ENCODE measurements at places on chromosomes 16 and 17.

- DNase-seq: no peak
These were observed 834 bp downstream of the FLYWCH1 start for GRCh38 chr16:2912330-2913199.

- DNase-seq: no peak
These were observed 6.9 kb downstream of the MYCBPAP start for GRCh38 chr17:50514936-50515702.

- no peak for DNase-seq
These were observed 5.9 kb downstream of the UQCRC2 start for GRCh38 chr16:21959050-21959449.

GRCh38 chr17:30547778-30548573 lies 70.8 kb downstream of the GOSR1 start:
- DNase-seq: no peak

DNA sequence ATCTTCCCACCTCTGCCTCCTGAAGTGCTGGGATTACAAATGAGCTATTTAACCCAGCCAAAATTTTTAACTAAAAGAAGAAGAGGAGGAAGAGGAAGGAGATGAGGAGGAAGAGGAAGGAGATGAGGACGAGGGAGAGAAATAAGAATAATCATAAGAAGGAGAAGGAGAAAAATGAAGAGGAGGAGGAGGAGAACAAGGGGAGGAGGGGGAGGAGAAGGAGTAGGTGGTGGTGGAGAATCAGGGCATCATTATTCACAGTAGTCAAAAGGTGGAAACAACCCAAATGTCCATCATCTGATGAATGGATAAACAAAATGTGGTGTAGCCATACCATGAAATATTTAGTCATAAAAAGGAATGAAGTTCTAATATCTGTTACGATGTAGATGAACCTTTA lies 21.2 kb upstream of the MGAT5B start:
- no peak for DNase-seq

DNA sequence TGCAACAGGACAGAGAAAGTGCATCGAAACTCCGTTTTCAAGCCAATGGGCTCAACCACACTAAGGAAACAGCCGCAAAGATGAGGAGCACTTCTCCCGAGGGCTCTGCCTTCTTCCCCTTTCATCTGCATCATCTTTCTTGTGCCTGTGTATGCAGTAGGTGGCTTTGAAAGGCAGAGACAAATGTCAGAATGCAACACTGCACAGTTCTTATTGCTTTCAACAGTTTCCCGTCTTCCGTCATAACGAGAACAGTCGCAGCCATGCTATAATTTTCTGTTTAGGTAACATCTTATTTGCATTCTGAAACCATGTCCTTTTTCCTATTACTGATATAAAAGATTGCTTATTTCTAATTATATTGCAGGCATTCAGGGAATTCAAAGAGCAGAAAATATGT lies 205.2 kb downstream of the SLC39A11 start:
- DNase-seq: no peak

DNA sequence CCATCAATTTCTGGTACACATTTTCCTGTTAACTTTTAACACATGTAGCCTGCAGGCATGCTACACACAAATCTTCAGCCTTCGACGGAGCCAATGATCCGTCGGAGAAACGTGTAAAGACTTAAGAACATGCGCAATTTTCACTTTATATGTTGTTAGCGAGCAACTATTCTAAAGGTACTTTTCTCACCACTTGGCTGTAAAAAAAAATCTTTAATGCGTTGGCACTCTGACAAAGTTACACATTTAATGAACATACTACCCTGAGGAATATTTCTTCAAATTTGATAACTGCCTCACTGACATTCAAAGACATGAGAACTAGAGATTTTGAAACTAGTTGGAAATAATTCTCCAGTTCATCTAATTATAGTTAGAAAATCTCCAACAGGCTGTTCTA lies 507.5 kb upstream of the SALL1 start:
- DNase-seq: no peak

DNA sequence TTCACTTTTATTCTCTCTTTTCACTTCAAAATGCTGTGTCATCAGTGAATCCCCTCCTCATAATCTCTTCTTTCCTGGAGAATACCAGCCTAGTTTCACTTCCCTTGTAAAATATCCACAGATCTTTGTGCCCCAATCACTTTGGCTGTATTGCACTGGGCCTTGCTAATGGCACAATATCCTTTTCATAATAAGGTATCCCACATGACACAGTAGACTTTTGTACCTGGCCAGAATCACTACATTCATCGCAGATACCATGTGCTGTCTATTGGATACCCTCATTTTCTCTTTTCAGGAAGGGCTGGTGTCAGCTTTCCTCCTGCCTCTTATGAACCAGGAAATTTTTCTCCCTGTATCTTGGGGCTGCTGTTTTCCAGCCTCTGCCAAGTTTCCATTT lies 25.7 kb upstream of the TOX3 start:
- DNase-seq: no peak

- DNase-seq: no peak
These were observed 8.7 kb upstream of the TMEM170A start for GRCh38 chr16:75472908-75473877.

DNA sequence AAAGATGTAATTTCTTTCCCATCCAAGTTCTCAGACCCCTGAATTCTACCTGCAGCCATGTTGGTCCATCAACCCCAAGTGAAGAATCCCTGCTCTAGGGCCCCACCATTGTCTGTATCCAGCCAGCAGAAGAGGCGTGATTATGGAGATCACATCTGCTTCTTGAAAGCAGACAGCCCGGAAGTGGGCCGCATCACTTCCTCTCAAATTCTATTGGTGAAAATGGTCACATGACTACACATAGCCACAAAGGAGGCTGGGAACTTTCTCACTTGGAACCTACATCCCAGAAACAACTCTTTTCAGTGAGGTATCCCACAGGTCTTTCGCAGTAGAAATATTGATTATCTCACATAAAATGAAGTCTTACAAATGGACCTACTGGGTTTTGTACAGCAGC lies 40.1 kb downstream of the IL4R start:
- DNase-seq: no peak

GRCh38 chr17:14308636-14308964 lies 7.7 kb downstream of the HS3ST3B1 start:
- no peak for DNase-seq

DNA sequence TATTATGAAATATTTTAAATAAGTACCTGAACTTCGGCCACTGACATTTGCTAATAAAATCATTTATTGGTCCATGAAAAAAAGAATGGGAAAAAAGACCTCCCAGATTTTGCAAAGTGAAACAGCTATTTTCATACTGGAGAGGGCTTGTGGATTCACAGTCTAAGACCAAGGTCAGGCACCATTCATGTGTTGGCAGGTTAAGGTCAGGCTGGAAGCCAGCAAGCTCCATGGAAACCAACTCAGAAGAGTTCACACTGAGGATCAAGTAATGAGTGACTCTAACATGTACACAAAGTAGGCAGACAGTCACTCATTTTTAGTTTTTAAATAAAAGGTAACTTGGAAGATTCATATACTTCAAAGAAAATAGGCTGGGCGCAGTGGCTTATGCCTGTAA lies 3.4 kb downstream of the DNAJA2 start:
- DNase-seq: no peak

DNA sequence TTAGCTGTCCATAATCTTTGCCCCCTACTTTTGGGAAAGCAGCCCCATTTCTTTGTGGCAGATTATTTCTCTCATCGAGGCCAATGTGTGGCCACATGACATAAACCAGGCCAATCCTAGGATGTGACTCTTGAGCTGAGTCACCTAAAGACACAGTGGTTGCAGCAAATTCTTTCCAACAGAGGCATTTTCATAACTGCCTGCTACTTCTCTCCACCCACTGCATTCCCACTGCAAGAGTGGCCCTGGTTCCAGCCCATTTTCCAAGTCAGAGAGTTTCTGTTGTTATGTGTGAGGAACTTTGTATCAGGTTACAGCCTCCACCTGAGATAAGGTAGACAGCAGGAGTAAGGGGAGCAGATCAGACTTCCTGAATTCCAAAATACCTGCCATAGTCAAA lies 195.2 kb downstream of the RGS9 start:
- DNase-seq: no peak

- no peak for DNase-seq
These were observed 28.2 kb downstream of the ZNF652 start for GRCh38 chr17:49333804-49334203.

- DNase-seq: no peak
These were observed 15.2 kb downstream of the BCAR1 start for GRCh38 chr16:75236232-75236631.

DNA sequence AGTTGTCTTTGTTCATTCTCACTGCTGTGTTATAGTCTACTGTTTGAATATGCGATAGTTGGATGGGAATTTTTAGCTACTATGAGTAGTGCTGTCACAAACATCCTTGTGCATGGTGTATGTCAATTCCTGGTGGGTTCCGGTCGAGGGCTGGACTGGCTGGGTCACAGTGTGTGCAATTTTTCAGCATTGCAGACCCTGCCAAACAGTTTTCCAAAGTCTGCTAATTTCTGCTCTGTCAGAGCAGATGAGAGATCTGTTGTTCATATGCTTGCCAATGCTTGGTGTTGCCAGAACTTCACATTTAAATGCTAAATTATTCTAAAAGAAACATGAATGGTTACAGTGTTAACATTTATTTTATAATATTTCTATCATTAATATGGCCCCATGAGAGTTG lies 3.6 kb upstream of the C16orf96 start:
- no peak for DNase-seq
